ENCODE measurements at places on chromosomes 1 and 21. TPM values are rescaled to one million over a fixed set of nuclear protein-coding genes. Genes with fewer than 3 reads are reported as not detected.
A peak's percentile ranks its signal among the peaks of the same experiment; 100 is the strongest.

Gene KRTAP19-2
- total RNA-seq: not detected

GRCh38 chr1:231706934-231707333 lies 80.3 kb downstream of the DISC1 start:
- DNase-seq: no peak

Gene PDZK1
- not detected for total RNA-seq

- DNase-seq: peak; percentile 55
Observed at GRCh38 chr1:228089519-228090380, 7.2 kb downstream of the ARF1 start.

Gene MATN1
- 0.54 TPM for total RNA-seq

Gene AUNIP
- not detected for total RNA-seq

GRCh38 chr21:45843426-45843825 lies 138.1 kb upstream of the COL6A1 start:
- DNase-seq: no peak

Data from sigmoid colon (tissue), 7 donors.